ENCODE measurements at places on chromosomes 6 and 20.

DNA sequence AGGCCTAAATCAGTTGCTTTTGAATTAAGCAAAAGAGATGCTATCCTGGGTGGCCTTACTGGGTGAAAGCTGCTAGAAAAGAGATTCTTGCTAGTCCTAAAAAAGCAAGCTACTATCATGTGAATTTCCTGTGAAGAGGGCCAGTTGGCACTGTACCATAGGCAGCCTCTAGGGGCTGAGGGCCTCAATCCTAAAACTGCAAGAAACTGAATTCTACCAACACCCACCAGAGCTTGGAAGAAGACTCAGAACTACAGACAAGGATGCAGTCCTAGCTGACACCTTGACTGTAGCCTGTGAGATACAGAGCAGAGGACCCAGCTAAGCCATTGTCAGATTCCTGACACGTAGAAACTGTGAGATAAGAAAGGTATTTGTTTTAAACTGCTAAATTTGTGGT, 24.5 kb downstream of the CLIC5 start:
- DNase-seq, result no peak

GRCh38 chr6:72084992-72085569, 198.7 kb downstream of the RIMS1 start:
- DNase-seq, result no peak

GRCh38 chr6:129644567-129645015, 65.4 kb downstream of the ARHGAP18 start:
- DNase-seq, result no peak

DNA sequence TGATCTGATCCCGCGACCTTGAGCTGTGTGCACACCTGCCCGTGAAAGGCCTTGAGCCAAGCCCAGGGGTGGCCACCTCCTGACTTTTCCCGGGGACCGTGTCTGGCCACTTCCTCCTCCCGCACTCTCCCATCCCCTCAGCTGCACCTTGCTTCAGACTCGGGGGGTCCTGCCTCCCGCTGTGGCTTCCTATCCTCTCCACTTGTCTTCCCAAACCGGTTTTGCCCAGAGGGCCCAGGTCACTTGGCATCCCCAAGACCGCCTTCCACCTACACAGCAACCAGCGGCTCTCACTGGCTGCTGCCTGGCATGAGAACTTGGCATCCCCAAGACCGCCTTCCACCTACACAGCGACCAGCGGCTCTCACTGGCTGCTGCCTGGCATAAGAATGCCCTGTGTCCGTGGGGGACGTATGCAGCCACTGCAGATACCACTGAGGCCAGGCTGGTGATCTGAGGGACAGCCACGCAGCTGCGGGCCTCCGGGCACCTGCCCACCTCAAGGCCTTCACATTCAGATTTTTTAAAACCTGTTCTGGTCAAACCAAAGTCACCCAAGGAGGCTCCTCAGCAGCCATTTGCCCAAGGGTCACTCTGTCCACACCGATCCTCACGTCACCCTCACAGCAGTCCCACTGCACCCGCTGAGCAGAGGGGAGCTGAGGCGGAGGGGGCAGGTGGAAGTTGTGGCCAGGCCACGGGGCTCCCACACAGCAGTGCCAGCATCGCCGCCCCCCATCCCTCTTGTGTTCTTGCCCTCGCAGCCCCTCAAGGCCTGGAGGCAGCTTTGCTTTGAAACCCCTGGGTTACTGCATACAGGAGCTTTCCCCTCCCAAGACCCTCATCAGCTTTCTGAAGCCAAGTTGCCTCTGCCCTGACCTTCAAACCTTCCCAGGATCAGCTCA, 245.5 kb downstream of the TAF4 start:
- no peak for DNase-seq

DNA sequence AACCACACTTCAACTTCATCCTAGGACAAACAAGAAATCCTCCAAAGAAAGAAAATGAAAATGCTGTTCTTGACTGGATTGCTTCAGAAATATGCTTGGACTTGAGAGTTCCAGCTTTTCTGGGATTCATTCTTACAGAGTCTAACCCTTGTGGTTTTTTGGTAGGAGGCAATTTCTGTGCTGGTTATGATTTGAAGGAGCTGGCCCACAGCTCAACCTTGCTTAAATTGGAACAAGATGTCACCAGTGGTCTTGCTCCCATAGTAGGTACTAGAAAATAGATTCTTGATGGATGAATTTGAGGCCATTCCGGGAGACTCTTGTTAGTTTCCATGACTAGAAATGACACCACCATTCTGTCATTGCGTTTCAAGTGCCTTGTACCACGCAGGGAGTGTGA, 54.3 kb upstream of the BMP6 start:
- DNase-seq, result no peak

DNA sequence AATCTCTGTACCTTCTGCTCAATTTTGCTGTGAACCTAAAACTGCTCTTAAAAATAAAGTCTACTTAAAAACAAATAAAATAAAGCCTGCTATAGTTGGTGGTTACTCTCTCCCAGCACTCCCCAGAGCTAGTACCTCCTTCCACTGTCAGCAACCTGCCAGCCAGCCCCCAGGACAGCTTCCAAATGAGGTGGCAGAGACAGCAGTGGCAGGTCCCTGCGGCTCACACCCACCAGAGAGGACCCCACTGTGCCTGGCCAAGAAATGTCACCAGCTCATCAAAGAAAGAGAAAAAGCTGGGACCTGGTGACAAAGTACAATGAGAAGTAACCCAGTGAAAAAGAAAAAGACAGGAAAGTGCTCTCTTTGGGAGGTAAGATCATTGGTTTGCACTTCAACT, 15.2 kb downstream of the APMAP start:
- no peak for DNase-seq

- DNase-seq, result no peak
Observed at GRCh38 chr20:21514553-21515251, 838 bp upstream of the NKX2-2 start.

DNA sequence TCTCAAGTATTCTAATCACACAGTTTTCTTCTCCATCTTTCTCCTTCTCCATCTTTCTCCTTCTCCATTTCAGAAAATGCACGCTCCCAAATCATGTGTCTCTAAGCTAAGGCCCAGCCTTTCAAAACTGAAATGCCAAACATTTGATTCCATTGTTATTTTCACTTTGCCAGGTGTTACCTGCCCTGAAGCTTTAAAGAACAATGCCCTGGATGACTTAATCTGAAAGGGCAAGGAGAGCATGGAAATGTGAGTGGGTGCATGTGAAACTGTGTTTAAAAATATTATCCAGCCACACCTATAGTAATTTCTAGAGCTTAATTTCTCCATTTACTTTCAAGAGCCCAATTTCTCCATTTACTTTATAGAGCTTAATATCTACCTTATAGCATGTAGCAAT, 42.4 kb upstream of the GCLC start:
- no peak for DNase-seq

DNA sequence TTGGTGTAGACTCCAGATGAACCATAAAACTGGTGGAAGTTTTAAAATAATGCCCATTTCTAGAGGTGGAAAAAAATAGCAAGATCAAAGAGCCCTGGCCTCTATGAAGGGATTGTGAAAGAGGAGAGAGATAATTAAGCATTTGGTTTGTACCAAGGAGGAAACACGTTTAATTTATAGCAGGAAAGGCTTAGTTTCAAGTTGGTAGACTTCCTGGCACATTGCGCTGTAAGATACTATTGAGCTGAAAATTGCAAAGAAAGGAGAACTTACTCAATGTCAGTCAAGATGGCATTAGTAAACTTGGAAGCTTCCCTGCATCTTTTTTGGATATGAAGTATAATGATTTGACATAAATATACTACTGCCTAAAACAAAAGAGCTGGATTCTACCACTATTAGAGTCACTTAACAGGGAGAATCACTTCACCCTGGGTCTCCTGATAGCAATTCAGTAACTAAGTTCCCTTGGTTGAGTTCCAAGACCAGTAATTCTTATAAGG, 24.4 kb downstream of the MARCKS start:
- no peak for DNase-seq

Measured in BE2C (cell line).